GM10248 (cell line): ENCODE measurements at places on chromosomes 6 and 20.

DNA sequence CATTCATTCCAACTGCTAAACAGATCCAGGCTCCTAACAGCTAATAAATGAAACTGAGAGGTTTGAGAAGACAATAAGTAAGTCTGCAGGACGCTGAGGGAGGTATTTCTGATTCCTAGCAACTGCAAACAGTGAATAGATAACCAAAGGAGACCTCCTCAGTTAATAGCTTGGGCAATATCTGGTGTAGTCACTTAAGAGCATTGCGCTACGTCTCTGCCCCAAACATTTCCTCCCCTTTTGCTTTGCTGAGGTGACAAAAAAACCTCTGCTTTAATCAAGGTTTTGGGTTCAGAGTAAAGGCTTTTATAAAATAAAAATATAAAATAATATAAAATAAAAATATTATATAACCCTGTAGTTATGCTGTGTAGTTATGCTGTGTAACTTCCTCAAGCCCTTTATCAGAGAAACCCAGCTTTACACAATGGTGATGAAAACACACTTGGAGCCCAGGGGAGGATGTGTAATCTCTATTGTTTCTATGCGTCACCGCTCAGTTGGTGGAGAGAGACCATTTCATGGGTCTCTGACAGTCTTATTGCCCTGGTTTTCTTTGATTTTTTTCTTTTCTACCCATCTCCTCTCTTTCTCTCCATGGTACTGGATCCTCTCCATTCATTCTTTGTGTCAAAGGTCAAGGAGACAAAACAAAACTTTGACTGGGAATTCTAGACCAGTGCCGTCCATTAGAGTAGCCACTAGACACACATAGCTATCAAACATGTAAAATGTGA, 18.9 kb upstream of the CALHM5 start:
- DNase-seq: no peak

GRCh38 chr6:44701637-44702101, 314.2 kb downstream of the CDC5L start:
- DNase-seq: no peak

DNA sequence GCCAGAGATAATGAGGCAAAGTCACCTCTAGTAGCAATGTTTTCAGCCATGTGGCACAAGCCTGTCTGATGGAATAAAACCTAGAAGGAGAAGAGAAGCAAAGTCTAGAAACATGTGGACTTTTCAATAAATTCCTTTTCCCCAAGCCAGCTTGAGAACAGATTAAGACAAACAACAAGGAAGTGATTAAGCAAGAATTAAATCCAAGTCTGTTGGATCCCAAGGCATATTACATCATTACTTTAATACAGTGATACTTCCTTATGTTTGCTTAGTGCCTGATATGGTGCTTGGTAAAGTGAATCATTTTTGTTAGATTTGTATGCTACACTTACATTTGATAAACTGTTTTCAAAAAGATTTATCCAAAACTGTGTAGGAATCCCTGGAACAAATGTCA, 260.3 kb upstream of the FAM83B start:
- DNase-seq: no peak

- peak; percentile 18 for DNase-seq
Observed at GRCh38 chr6:152636609-152637295, 410 bp downstream of the SYNE1 start.

DNA sequence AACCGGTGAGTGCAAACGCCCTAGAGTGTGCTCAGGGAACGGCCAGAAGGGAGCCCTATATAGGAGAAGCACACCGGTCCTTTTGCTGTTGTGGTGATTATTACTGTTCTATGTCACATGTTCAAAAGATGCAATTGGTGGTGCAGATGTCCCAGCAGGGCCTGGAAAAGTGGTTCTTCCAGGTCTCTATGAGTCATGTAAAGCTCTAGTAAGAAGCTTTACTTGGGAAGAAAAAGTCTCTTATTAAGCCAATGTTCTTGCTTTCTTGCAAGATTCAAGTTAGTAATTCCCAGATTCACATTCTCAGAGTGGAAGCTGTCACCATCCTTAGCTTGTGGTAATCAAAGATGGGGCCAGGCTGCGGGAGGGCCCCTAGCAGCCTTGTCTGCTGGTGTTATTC, 23.3 kb downstream of the EDN3 start:
- DNase-seq: no peak

DNA sequence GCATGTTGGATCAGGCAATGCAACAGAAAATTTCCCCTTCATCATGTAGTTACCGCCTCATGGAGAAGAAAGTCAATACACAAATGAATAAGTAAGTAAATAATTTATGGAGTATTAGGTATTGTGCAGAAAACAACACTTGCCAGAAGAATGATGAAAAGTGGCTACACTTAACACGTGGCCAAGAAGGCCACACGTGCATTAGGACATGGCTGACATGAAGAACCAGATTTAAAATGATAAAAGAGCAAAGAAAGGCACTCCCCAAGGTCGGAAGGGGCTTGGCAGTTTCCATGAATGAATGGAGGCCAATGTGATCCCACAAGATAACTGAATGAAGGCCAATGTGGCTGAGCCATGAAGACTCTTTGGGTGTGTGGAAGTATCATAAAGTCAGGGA, 447.2 kb downstream of the DOK5 start:
- DNase-seq: no peak

GRCh38 chr6:5023923-5024322, 20.1 kb upstream of the RPP40 start:
- DNase-seq: no peak

GRCh38 chr6:29666826-29667130, 9.9 kb downstream of the MOG start:
- no peak for DNase-seq

DNA sequence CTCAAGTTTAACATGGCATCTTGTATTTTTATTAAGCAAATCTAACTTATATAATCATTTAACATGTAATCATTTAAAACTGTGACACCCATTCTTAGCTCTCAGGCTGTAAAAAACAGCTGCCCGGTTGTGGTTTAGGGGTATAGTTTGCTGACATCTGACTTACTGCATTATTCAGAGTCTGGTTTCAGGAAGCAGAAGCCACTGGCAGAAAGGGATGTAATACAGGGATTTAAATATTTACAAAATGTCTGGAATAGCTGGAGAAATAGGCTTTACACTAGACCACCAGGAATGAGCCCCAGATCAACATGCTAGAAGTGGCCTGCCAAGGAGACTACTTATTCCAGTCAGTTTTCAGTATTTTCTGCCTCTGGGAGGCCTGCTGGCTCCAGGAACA, 421.1 kb downstream of the CD109 start:
- no peak for DNase-seq

- no peak for DNase-seq
Observed at GRCh38 chr6:148440877-148441453, 98.3 kb downstream of the SASH1 start.

- no peak for DNase-seq
Observed at GRCh38 chr6:120908767-120909166, 425.5 kb downstream of the TBC1D32 start.

GRCh38 chr6:71444222-71444621, 155.6 kb downstream of the OGFRL1 start:
- no peak for DNase-seq

DNA sequence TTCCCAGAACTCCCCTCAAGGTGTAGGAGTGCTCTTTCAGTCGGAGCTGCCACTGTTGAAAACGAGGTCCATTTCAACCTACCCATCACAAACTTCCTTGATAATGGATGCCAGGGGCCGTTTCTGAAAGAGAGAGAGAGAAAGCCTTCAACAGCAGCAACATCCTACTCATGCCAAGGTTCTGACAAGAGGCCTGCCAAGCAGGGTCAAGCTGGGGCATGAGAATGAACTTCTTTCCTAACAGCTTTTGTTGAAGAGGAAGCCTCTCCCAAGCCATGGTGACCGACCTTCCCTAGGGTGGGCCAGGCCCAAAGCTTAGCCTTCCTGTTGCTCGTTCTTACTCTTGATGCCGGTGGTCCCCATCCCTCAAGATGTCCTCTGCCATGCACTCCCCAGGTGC, 12.4 kb downstream of the ELMO2 start:
- no peak for DNase-seq

DNA sequence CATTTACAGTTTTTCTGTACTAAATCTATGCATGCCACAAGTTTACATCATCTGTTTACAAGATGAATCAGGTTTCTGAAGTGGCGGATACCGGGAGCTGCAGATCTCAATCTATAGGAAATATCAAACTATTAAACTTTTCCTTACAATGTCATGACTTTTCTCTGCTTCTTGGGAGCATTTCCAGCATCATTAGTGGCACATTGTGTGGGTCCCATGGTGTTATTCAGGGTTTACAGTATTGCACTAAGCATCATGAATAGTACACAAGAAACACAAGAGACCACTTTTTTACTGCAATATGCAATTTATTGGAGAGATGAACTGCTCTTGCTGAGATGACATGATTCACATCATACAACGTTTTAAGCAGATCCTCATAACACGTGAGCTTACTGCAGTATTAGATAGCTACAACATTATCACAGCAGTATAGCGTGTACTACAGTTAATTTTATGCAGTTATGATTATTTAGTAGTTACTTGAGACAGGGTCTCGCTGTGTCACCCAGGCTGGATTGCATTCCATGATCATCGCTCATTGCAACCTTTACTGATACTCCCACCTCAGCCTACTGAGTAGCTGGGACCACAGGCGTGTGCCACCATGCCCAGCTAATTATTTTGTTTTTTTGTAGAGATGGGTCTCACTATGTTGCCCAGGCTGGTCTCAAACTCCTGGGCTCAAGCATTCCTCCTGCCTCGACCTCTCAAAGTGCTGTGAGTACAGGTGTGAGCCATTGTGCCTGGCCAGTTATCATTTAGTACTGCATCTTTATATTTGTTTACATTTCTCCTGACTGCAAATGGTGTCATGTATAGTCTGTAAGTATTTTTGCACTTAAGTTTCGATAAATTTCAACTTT, 18.4 kb downstream of the BLTP3A start:
- no peak for DNase-seq

- DNase-seq: no peak
Observed at GRCh38 chr20:8829256-8829655, 239.6 kb upstream of the PLCB4 start.

- peak; percentile 84 for DNase-seq
Observed at GRCh38 chr20:38152175-38152620, 12.9 kb downstream of the TGM2 start.

- no peak for DNase-seq
Observed at GRCh38 chr6:46719099-46719498, 16.1 kb downstream of the PLA2G7 start.

- no peak for DNase-seq
Observed at GRCh38 chr6:35181933-35182612, 31.7 kb upstream of the SCUBE3 start.

DNA sequence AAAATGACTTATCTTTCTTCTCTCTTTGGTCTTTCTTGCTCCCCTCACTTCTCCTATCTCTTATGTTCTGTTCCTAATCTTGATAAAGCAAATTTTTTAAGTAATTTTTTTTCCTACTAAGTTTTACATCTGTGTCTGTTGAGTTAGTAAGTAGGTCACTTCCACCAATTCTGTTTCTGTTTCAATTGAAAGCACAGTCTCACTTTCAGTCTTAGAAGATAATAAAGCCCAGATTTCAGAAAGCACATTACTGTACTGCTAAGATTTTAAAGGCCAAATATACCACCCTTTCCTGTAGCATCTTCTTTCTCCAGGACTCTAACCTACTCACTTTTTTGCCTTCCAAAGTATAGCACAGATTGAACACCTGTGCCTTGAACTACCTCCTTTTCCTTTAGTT, 866.1 kb upstream of the ADGRB3 start:
- no peak for DNase-seq

GRCh38 chr6:47674673-47675072, 23.7 kb upstream of the ADGRF4 start:
- no peak for DNase-seq

DNA sequence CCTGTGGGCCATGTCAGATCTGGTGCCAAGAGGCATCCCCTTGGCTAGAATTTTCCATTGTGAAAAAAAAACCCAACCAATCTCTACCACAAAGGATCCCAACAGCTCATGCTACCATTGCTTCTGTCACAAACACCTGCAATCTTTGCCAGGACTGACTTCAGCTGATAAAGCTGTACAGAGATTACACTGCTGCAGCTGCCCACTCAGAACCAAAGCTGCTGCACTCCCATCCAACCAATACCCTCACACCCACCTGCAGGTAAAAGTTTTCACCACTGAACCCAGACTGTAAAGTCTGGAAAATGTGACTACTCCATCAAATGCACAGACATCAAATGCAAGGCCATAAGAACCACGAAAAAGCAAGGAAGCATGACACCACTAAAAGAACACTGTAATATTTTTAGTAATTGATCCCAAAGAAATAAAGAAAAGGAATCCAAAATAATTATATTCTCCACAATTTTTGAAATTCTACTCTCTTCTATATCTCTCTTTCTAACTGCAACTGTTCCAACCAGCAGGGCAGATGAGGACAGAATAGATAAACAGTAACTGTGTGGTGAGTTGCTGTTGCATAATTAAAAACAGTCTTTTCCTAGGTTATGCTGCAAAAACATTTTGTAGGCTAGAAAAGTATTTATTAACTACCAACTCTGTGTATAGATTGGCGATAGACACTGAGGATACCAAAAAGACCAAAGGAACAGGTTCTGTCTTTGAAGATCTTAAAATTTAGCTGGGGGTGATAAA, 128.0 kb upstream of the MCHR2 start:
- no peak for DNase-seq

- no peak for DNase-seq
Observed at GRCh38 chr20:50980071-50980681, 21.6 kb downstream of the MOCS3 start.

GRCh38 chr6:52053038-52053695, 34.2 kb downstream of the PKHD1 start:
- DNase-seq: no peak

DNA sequence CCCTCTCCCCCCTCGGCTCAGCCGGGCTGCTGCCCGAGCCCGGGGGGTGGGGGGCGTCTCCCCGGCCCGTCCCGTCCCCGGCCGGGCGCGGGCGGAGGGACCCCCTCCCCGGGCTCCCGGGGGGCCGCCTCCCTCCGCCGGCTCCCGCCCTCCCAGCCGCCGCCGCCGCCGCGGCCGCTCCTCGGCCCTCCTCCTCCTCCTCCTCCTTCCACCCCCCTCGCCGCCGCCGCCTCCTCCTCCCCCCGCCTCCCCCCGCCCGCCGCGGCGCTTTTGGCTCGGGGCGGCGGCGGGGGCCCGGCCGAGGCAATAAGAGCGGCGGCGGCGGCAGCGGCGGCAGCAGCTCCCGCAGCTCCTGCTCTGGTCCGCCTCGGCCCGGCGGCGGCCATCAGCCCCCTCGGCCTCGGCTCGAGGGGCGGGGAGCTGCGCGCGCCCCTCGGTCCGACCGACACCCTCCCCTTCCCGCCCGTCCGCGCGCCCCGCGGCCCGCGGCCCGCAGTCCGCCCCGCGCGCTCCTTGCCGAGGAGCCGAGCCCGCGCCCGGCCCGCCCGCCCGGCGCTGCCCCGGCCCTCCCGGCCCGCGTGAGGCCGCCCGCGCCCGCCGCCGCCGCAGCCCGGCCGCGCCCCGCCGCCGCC, 38.7 kb downstream of the GNAS start:
- peak; percentile 79 for DNase-seq

GRCh38 chr6:111183702-111184517, 96.6 kb downstream of the SLC16A10 start:
- no peak for DNase-seq

GRCh38 chr6:82364087-82365015, 734 bp downstream of the TPBG start:
- DNase-seq: peak; percentile 29

GRCh38 chr20:62980380-62980960, 26.3 kb downstream of the BHLHE23 start:
- no peak for DNase-seq

- peak; percentile 78 for DNase-seq
Observed at GRCh38 chr20:24994470-24995368, 2.2 kb upstream of the APMAP start.

- DNase-seq: no peak
Observed at GRCh38 chr6:68727699-68728098, 92.6 kb downstream of the ADGRB3 start.

GRCh38 chr6:98498866-98499265, 335.5 kb upstream of the POU3F2 start:
- no peak for DNase-seq
